CD8-positive, alpha-beta memory T cell (primary cell): ENCODE measurements at places on chromosomes 16 and 17. TPM values are rescaled to one million over a fixed set of nuclear protein-coding genes. Genes with fewer than 3 reads are reported as not detected.

Gene PDILT
- not detected for total RNA-seq

GRCh38 chr16:10987361-10988163 lies 43.2 kb downstream of the CLEC16A start:
- DNase-seq = no peak

GRCh38 chr17:15124264-15124595 lies 140.9 kb downstream of the PMP22 start:
- DNase-seq = no peak

DNA sequence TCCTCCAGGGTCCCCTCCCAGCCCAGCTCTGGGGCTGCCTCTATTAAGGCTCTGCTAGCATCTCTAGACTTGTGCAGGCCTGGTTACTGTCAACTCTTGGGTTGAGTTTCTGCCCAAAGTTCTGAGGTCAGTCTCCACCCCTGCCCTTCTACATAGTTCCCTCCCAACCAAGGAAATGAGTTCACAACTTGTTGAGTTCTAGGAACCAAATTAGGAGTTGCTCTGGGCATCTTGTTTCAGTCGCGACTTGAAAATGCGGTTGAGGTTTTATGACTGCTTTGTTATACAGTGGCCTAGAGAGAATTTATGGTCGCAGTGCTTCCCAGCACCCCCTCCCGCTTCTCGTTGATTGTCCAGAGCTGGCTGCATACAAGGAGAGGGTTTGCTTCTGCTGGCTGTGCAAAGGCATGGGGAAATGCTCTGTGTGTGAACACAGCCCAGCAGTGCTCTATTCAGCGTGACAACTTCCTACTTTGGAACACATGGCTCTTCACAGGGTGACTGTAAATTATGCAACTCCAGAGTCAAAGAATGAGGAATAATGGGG lies 20.2 kb downstream of the GNAO1 start:
- DNase-seq = no peak

- DNase-seq = no peak
Observed at GRCh38 chr16:57315416-57315815, 30.9 kb upstream of the PLLP start.

Gene PRCD
- 0.53 TPM for total RNA-seq

Gene ZKSCAN2
- 5.4 TPM for total RNA-seq

DNA sequence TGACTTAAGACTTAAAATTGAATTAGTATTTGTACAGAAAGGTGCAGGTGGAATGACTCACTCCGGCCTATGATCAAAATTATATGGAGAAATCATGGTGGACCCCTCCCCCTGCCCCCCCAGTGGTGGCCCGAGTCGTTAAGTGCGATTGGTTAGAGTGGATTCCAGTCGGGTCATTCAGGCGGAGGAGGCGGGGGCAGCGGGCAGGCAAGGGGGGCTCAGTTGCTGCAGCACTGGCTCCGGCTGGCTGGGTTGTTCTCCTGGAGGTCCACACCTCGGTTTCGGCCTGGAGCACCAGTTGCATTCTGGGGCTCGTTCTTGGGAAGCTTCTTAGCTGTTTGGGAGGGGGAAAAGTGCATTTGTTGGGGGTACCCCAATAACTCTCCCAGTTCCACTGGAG lies 3.0 kb downstream of the HSPB9 start:
- no peak for DNase-seq

GRCh38 chr17:44308320-44308818 lies at the start of gene RUNDC3A:
TSS of gene RUNDC3A (plus strand) at chr17:44308601. CDS start at chr17:44308833, 232 bp downstream.
- DNase-seq = peak; percentile 87

Gene KIF2B
- total RNA-seq = not detected

Gene RNF157
- 13.9 TPM for total RNA-seq

- no peak for DNase-seq
Observed at GRCh38 chr16:3689731-3690130, 27.6 kb downstream of the TRAP1 start.

DNA sequence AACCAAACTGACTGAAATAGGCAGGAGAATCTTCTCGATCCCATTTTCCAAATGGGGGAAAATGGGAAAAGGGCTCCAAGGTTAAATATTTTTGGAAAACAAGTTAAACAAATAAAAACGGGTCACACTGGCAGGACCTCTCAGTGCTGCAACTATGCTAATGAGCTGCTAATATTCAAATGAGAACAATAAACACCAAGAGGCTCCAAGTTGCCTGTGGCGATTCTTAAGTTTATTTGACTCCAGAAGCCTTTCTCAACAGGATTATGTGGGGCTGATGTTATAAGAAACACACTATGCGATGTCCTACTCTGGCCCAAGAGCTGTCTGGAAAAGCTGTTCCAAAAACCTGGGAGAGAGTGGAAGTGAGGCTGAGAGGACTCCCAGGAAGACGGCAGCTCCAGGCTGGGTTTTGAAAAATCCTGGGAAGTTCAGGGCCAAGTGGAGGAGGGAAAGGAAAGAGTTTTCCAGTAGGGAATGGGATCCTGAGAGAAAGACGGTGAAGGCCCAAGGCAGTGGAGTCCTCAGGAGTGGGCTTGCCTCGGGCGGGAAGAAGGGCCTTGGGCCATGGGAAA lies 21.4 kb downstream of the WNT3 start:
- DNase-seq = no peak

DNA sequence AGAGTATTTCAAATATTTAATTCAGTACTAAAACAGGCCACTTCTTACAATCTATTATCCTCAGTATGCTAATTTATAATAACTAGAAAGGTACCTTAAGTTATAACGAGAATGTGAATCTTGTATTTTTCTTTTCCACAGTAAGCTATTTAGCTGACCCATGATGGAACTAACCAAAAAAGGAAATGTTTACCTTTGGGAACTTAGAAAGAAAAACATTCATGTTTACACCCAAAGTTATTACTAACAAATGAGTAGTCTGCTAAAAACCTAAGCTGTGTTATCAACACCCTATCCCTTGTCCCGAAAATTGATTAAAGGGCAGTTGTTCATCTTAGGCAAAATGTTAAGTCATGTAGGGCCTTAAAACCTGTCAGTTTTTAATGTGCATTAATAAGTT lies 8.1 kb downstream of the GNA13 start:
- no peak for DNase-seq

Gene SMTNL2
- total RNA-seq = not detected

GRCh38 chr16:52727441-52727840 lies 180.5 kb upstream of the TOX3 start:
- DNase-seq = no peak

Gene SLC12A3
- total RNA-seq = not detected

Gene CBFA2T3
- 0.22 TPM for total RNA-seq

DNA sequence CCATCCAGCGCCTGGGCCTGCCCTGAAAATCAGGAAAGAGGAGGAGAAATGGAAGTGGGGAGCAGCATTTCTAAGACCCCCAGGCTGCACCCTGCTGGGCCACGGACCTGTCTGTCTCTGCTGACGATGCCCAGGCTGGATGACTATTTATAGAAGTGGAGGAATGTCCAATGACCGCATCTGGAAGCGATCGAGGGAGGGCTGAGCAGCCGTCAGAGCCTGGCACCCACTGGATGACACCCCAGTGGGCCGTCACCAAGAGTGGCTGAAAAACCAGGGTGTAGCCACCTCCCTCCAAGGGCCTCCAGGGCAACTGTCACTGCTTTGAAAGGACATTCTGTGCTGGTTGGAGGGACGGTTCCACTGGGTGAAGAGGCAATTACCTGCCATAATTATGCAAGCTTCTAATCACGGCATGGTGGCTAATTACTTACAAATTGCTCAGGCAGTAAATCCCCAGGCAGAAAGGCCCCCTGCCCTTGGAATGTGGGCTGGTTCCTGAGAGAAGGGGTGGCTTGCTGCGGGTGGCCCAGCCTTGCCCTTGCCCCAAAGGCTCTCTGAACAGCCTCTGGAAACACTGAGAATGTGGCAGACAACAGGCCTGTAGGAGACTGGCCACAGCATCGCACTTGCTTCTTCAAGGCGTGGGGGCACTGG lies 332.1 kb downstream of the C16orf95 start:
- no peak for DNase-seq

- no peak for DNase-seq
Observed at GRCh38 chr17:65093930-65094329, 37.4 kb upstream of the GNA13 start.

GRCh38 chr16:10517868-10518267 lies 62.5 kb downstream of the EMP2 start:
- DNase-seq = no peak

Gene CA4
- total RNA-seq = not detected

DNA sequence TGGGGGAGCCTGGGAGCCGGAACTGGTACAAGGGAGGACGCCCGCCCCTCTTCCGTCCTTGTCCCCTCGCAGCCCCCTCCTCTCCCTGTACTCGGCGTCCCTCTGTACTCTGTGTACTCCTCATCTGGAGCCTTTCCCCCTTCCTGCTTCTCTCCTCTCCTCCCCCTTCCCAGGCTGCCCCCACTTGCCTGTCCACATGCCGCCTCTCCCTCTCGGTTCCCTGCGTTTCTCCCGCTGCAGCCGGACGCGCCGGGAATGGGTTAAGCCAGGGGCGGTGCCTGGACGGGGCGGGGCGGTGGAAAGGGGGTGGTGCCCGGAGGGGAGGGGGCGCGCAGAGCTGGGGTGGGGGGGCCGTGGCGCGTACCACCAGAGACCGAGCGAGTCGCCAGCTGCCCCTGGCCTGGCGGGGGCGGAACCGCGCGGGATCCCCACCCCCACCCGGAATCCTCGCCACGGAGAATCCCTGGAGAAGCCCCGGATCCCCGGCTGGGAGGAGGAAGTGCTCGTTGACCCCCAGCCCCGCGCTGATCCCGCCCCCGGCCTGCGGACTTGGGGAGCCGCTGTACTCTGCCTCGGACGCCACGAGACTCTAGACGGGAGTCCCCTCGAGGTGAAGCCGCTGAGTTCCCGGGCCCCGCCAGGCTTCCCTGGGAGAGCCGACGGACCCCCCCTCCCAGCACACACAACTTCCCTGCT lies 22.6 kb downstream of the GJD3 start:
- no peak for DNase-seq

- DNase-seq = no peak
Observed at GRCh38 chr17:80811181-80812105, 180.2 kb upstream of the CHMP6 start.

Gene NUFIP2
- 73.5 TPM for total RNA-seq

- no peak for DNase-seq
Observed at GRCh38 chr16:84911486-84912216, 91.9 kb downstream of the CRISPLD2 start.

GRCh38 chr17:32976605-32977004 lies 15.0 kb upstream of the SPACA3 start:
- no peak for DNase-seq

DNA sequence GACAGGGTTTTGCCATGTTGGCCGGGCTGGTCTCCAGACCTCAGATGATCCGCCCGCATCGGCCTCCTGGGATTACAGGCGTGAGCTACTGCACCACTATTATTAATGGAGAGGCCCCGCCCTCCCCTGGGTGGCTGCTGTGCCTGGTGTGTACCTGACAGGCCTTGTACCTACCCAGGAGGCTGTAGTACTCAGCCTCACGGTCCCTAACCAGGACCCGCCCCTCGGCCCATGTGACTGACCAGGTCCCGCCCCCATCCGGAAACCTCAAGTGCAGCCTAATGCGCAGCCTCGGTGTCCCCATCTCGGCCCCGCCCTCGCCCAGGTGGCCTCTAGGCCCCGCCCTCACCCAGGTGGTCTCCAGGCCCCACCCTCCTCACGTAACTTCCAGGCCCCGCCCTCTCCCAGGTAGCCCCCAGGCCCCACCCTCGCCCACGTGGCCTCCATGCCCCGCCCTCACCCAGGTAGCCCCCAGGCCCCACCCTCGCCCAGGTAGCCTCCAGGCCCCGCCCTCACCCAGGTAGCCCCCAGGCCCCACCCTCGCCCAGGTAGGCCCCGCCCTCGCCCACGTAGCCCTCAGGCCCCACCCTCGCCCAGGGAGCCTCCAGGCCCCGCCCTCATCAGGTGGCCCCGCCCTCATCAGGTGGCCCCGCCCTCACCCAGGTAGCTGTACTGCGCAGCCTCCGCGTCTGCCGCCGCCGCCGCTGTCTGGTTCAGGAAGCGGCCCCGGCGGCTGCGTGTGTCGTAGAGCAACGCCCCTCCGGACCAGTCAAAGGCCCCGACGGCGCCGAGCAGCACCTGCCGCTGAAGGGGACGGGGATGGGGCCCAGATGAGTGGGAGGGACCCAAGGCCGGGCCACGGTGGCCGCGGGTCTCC lies 31.0 kb downstream of the HASPIN start:
- DNase-seq = peak; percentile 88

- no peak for DNase-seq
Observed at GRCh38 chr17:1896243-1897104, 66.7 kb downstream of the RPA1 start.

Gene CCL1
- total RNA-seq = 55.3 TPM

Gene USP22
- 154 TPM for total RNA-seq

GRCh38 chr16:19831678-19832077 lies 53.0 kb downstream of the GPRC5B start:
- DNase-seq = no peak

GRCh38 chr17:260944-261343 lies 79.5 kb upstream of the DOC2B start:
- DNase-seq = no peak
